ENCODE measurements at places on chromosomes 5 and 9. TPM values are rescaled to one million over a fixed set of nuclear protein-coding genes. Genes with fewer than 3 reads are reported as not detected.

GRCh38 chr9:27090711-27091110 lies 18.3 kb upstream of the TEK start:
- no peaks in the 10 kb centered on the region for H3K36me3 ChIP-seq
- no peak overlapping the region for H3K4me3 ChIP-seq
- no peak for DNase-seq
- no peaks in the 10 kb centered on the region for H3K27me3 ChIP-seq

The TRAF1 gene
- total RNA-seq, result 0.51 TPM

DNA sequence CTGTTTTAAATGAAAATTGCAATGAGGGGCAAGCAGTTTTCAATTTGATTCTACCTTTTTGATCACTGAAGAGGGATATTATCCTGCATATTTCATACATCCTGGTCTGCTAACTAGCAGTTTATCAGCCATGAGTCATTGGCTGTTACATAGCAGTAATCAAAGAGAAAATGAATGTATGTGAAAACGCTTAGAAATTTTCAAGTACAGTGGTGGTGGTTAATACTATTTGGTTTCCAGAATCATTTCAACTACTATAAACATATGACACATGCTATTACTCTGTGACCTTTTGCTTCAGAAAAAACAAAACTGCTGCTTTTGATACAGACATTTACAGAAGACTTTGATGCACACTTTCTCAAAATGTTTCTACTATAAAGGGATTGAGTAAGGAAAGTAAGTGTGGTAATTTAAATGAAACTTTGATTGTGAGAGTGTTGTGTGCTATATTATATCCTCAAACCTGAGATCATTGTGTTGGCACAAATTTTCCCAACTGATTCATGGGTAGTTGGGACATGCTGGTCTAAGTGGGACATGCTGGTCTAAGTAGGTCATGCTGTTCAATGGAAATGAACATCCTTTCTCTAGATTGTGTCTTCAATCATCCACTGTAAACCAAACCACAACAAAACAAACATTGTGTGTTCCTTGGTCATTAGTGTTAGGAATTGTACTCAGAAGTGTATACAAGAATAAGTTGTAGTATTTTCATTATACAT lies 5.1 kb downstream of the RNF14 start:
- H3K27me3 ChIP-seq, result no peaks in the 10 kb centered on the region
- no peak overlapping the region for H3K4me3 ChIP-seq
- peaks cover 6% of the 10 kb centered on the region for H3K4me1 ChIP-seq
- H3K36me3 ChIP-seq, result no peaks in the 10 kb centered on the region
- DNase-seq, result no peak
- no peak overlapping the region for H3K27ac ChIP-seq

- H3K36me3 ChIP-seq, result no peaks in the 10 kb centered on the region
- H3K4me3 ChIP-seq, result no peak overlapping the region
- no peak overlapping the region for H3K27ac ChIP-seq
- no peak for DNase-seq
- peaks cover 1% of the 10 kb centered on the region for H3K4me1 ChIP-seq
Observed at GRCh38 chr5:59548807-59549357, 344.6 kb downstream of the PDE4D start.

DNA sequence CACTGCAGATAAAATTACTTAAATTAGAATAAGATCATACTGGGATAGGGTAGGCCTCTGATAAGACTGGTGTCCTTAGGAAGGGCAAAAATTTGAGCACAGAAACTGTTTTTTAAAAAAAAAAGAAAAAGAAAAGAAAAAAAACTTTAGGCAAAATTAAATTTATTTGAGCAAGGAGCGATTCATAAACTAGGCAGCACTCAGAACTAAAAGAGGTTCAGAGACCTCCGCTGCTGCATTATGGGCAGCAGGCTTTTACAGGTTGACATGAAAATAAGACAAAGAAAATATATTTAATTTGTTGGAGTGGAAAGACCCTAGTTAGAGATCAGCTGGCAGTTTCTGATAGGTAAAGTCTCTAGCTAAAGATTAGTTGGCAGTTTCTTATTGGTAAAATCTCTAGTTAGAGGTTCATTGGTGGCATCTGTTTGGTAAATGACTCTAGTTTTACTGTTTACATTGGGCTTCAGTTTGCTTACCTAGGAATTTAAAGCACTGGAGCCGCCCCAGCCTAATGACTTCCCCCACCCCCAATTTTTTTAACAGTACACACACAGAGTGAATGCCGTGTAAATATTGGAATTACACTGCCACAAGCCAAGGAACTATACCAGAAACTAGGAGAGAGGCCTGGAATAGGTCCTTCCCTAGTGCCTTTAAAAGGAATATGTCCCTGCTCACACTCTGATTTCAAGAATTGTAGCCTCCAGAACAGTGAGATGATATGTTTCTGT lies 4.5 kb upstream of the PLPP6 start:
- H3K36me3 ChIP-seq, result no peaks in the 10 kb centered on the region
- DNase-seq, result no peak
- no peak overlapping the region for H3K27ac ChIP-seq
- no peak overlapping the region for H3K4me3 ChIP-seq
- H3K27me3 ChIP-seq, result no peaks in the 10 kb centered on the region

DNA sequence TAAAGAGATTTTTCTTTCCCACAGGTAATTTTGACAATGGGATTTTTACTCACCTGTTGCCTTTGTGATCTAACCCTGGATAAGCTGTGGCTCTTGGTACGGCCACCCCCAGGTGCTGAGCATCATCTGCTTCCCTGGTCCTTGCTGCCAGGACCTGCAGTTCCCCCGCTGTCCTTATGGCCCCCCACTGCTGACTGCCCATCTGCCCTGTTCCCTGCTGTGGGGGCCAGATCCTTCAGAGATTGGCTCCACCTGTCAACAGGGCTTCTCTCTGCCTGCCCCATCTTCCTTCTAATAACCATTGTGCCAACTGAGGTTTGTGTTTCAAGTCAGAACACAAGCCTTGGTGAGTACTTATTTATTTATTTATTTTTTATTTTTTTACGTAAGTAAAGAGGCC lies 183.3 kb downstream of the MAPKAP1 start:
- H3K4me1 ChIP-seq, result no peaks in the 10 kb centered on the region
- no peak overlapping the region for H3K27ac ChIP-seq
- no peaks in the 10 kb centered on the region for H3K27me3 ChIP-seq
- H3K4me3 ChIP-seq, result no peak overlapping the region

The STK10 gene
- 18.5 TPM for total RNA-seq

- no peaks in the 10 kb centered on the region for H3K27me3 ChIP-seq
- H3K27ac ChIP-seq, result no peak overlapping the region
- no peak overlapping the region for H3K4me3 ChIP-seq
- H3K4me1 ChIP-seq, result no peaks in the 10 kb centered on the region
Observed at GRCh38 chr5:84518370-84518769, 133.7 kb upstream of the EDIL3 start.

The LCN15 gene
- not detected for total RNA-seq

- no peaks in the 10 kb centered on the region for H3K27me3 ChIP-seq
- H3K4me1 ChIP-seq, result no peaks in the 10 kb centered on the region
- no peaks in the 10 kb centered on the region for H3K36me3 ChIP-seq
- DNase-seq, result peak; percentile 48
- H3K4me3 ChIP-seq, result no peak overlapping the region
Observed at GRCh38 chr9:20618361-20618802, 3.9 kb downstream of the MLLT3 start.

The PCDHGA2 gene
- total RNA-seq, result 8.2 TPM

All from uterus (tissue), 4 donors.